ENCODE measurements at places on chromosomes 7 and 10.

DNA sequence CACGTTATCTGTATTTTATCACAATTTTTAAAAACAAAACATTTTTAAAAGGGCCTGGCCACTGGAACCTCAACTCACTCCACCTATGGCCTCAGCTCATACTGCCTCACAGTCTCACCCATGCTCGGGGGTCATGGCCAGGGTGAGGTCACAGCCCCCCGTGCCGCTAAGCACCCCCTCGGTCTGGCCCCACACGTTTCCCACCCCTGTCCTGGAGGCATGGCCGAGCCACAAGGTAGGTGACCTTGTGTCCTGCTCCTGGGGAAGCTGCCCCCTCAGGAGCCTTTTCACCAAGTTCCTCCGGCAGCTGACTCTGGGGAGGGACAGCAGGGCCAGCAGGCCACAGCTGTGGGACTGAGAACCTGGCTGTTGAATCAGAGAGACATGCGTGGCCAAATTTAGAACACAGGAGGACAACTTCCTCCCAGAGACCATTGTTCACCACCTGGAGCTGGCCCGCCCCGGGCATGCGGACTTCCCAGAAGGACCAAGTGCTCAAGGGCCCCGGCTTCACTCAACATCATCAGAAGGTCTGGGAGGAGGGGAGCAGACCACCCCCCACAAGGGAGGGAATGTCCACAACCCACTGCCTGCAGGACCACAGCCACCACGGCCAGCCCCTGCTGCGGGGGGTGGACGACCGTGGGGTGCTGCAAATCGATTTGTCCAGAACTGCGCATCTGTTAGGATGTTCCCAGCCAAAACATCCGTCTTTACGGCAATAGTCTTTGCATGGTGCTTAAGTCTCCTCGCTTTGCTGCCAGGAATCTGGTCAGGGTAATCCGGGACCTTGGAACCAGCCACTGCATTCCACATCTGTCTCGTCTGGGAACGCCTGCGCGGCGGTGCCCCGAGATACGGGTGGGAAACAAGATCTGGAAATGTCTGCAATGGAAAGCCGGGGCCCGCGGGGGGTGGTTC, 48.6 kb upstream of the PDGFA start:
- H3K4me3 ChIP-seq = no peak overlapping the region
- no peaks in the 10 kb centered on the region for H3K4me1 ChIP-seq
- no peaks in the 10 kb centered on the region for H3K27me3 ChIP-seq
- no peaks in the 10 kb centered on the region for H3K36me3 ChIP-seq
- DNase-seq = no peak
- no peak overlapping the region for H3K27ac ChIP-seq

- peaks cover 87% of the 10 kb centered on the region for H3K36me3 ChIP-seq
- no peaks in the 10 kb centered on the region for H3K4me1 ChIP-seq
- no peaks in the 10 kb centered on the region for H3K27me3 ChIP-seq
- DNase-seq = no peak
- no peak overlapping the region for H3K4me3 ChIP-seq
- H3K27ac ChIP-seq = no peak overlapping the region
Measured at GRCh38 chr10:119575991-119576390, 20.8 kb downstream of the TIAL1 start.

GRCh38 chr10:1488970-1489548, 248.3 kb downstream of the ADARB2 start:
- H3K4me3 ChIP-seq = no peak overlapping the region
- H3K27ac ChIP-seq = no peak overlapping the region
- no peaks in the 10 kb centered on the region for H3K4me1 ChIP-seq
- no peak for DNase-seq
- H3K36me3 ChIP-seq = no peaks in the 10 kb centered on the region

GRCh38 chr10:36468620-36469019, 656.8 kb upstream of the ANKRD30A start:
- H3K4me1 ChIP-seq = no peaks in the 10 kb centered on the region
- H3K27me3 ChIP-seq = no peaks in the 10 kb centered on the region
- H3K4me3 ChIP-seq = no peak overlapping the region
- no peak overlapping the region for H3K27ac ChIP-seq

- no peak overlapping the region for H3K27ac ChIP-seq
- no peaks in the 10 kb centered on the region for H3K36me3 ChIP-seq
- no peaks in the 10 kb centered on the region for H3K4me1 ChIP-seq
- DNase-seq = no peak
- no peak overlapping the region for H3K4me3 ChIP-seq
Measured at GRCh38 chr7:118349604-118350003, 125.1 kb downstream of the ANKRD7 start.

- H3K27me3 ChIP-seq = no peaks in the 10 kb centered on the region
- peaks cover 19% of the 10 kb centered on the region for H3K4me1 ChIP-seq
- peak overlapping the region; percentile 97 for H3K27ac ChIP-seq
Measured at GRCh38 chr7:92133737-92134270, 473 bp downstream of the CYP51A1 start.

DNA sequence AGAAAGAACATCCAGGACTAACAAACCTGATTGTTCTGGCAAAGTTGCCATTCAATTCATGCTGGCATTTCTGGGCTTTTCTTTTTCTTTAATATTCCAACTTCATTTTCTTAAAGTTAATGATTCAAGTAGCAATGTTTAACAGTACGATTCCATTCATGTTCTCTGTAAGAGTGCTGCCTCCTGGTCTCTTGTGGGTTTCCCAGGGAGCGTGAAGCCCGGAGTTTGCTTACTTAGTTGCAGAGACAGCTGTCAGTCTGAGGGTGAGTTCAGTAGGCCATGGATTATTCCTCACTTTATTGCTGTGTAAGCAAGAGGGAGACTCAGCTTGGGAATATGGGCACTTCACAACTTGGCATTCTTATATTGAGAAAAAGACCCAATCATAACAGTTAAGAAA, 142.2 kb downstream of the TWIST1 start:
- H3K27me3 ChIP-seq = no peaks in the 10 kb centered on the region
- no peaks in the 10 kb centered on the region for H3K36me3 ChIP-seq
- no peak overlapping the region for H3K4me3 ChIP-seq
- no peak overlapping the region for H3K27ac ChIP-seq
- no peaks in the 10 kb centered on the region for H3K4me1 ChIP-seq
- no peak for DNase-seq

DNA sequence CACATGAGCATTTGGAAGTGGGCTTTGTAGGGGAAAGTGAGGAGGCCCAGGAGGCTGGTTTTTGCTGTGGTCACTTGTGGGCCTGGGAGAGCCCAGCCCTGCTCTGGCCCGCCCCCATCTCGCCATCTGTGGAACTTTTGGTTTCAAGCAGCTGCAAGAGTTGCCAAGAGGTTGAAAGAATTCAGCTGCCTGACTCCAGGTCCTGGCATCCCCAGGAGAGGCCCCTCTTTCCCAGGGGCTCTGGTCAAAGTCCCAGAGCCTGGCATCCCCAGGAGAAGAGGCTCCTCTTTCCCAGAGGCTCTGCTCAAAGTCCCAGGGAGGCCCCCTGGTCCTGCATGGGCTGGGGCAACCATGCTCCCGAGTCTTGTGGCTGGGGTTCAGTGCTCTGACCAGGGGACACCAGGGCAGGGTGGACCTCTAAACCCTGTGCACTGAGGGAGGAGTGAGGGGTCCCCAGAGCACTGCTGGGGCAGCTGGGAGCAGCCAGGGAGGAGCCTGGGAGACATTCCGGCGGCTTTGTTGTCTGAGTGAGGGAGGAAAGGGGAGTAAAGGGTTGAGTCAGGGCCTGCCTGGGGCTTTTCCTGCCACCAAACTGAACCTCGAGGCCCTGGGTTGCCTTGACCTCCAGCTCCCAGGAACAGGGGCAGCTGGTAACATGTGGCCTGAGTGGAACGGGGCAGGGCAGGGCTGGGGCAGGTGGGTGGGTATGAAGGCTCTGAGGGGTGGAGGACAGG, 27.7 kb upstream of the CSGALNACT2 start:
- no peaks in the 10 kb centered on the region for H3K27me3 ChIP-seq
- DNase-seq = no peak
- no peak overlapping the region for H3K4me3 ChIP-seq

All from upper lobe of right lung (tissue), 1 donor.